Activated CD8-positive, alpha-beta T cell treated with anti-CD3 and anti-CD28 coated beads, Interleukin-2, amount 10 ng/mL, durations not matched to agents 7 days and 5 days (primary cell): ENCODE measurements at places on chromosomes 5 and 9.

GRCh38 chr5:96572864-96573512 is 89.2 kb upstream of the CAST start:
- no peak for DNase-seq

DNA sequence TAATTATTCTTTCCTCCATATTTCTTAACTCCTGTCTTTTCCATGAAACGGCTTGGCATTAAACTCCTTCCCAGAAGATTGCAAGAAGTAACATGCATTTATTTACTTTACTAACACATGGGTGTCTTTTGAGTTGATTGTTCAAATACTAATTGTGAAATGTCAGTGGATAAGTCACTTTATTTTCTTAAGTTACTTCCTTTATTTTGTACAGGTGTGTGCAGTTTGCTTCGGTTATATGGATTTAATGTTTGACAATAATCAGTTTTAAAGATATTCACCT is 761 bp upstream of the SHOC1 start:
- DNase-seq, result no peak

- DNase-seq, result peak; percentile 44
Observed at GRCh38 chr5:32538031-32538547, 47.3 kb upstream of the SUB1 start.

GRCh38 chr5:90898326-90899013 is 339.9 kb downstream of the ADGRV1 start:
- no peak for DNase-seq

DNA sequence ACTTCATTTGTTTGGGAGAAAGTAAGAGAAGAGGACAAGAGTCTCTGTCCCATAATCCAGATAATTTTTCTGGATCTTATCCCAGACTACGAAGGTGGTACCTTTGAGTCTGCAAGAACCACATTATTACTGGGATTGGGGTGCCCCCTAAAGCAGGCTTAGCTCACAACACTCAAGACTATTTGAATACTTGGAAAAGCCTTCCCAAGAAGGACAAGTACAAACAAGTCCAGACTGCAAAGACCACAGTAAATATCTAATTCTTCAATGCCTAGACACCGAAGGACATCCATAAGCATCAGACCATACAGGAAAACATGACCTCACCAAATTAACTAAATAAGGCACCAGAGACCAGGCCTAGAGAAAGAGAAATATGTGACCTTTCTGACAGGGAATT is 40.2 kb upstream of the TMED7 start:
- no peak for DNase-seq

GRCh38 chr5:136020383-136021015 is 8.3 kb upstream of the TGFBI start:
- DNase-seq, result no peak

DNA sequence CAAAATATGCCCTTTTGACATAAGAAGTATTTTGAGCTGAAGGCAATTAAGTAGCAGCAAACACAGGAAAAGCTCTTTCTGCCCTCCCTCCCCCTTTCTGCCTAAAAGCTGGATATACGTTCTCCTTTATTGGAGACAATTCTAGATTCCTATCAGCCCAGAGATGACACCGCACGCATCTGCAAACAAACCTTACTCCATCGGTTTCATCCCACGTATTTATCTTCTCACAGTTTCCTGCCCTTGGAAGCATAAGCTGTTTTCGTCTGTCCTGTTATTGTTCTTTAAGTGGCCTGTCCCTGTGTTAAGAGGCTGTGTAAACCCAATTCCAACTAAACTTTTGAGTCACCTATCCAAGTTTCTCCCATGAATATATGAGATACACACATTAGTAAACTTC is 11.8 kb downstream of the TBC1D9B start:
- no peak for DNase-seq
